ENCODE measurements at places on chromosomes 11 and 22. TPM values are rescaled to one million over a fixed set of nuclear protein-coding genes. Genes with fewer than 3 reads are reported as not detected.

INPP5J gene
- 0.09 TPM for total RNA-seq

GRCh38 chr11:64268893-64269539, 15.4 kb downstream of the BAD start:
- peaks cover 8% of the 10 kb centered on the region for H3K36me3 ChIP-seq
- peaks cover 21% of the 10 kb centered on the region for H3K4me1 ChIP-seq
- DNase-seq = peak; percentile 76

- H3K4me3 ChIP-seq = no peak overlapping the region
- H3K27me3 ChIP-seq = no peaks in the 10 kb centered on the region
- H3K4me1 ChIP-seq = peaks cover 2% of the 10 kb centered on the region
- no peak for DNase-seq
Measured at GRCh38 chr11:10247011-10247410, 47.0 kb downstream of the SBF2 start.

MYEOV gene
- total RNA-seq = not detected

OR8G1 gene
- not detected for total RNA-seq

DNA sequence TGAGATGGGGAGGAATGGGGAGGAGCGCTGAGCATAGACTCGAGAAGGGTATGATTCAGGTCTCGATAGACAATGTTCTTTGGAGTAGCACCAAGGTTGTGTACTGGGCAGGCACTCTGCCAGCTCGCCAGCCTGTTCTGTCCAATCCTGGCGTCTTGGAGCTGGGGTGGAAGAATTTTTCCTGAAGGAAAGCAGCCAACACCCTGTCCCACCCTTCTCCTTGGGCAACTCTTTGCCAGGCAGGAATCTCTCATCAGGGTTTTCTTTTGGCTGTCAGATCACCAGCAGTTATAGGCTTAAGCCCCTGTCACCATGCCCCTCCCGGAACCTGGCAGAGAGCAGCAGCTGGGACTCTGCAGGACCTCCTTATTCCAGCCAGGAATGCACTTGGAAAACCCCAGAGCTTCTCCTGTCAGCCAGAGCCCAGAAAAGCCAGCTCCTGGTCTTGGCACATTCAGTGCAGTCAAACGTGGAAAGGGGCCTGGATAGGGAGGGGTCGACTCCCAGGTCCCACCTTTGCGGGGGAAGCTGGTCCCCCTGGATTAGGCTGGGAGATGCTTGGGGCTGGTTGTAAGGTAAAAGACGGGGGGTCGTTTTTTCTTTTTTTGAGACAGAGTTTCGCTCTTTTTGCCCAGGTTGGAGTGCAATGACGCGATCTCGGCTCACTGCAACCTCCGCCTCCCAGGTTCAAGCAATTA, 14.4 kb upstream of the SPTBN2 start:
- peaks cover 9% of the 10 kb centered on the region for H3K4me1 ChIP-seq
- peak overlapping the region; percentile 75 for H3K27ac ChIP-seq
- H3K36me3 ChIP-seq = peaks cover 1% of the 10 kb centered on the region
- no peak for DNase-seq
- peak overlapping the region; percentile 91 for H3K4me3 ChIP-seq

DNA sequence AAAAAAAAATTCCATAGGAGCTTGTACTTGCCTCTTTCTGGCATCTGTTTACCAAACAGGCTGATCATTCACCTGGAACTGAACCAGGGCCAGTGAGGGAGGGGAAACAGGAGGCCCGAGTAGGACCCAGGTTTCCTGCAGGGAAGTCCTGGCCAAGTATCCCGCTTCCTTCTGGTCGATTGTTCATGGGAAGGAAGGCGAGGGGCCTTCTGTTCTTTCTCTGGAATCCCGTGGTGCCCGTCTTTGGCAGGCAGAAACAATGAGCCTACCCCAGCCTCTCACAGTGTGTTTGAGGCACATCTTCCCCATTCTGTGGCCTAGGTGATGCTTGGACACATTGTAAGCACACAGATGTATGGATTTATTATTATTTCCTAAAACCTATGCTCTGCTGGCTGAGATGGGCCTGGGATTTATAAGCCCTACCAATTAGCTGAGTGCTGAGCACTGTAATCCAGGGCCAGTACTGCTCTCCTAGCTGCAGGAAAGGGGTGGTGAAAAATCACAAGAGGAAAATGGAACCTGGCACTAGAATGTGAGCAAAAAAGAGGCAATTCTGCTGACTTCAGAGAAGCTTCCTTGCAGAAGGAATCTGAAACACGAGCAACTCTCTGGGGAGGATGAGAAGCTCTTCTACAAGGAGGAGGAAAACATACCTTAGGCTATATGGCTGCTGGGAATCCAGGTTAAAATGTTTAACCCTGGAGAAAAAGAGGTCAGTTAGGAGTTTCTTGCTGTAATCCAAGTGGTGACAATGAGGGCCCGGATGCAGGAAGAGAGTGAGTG, 53.5 kb downstream of the PRR5L start:
- DNase-seq = no peak
- H3K27ac ChIP-seq = no peak overlapping the region
- H3K4me3 ChIP-seq = no peak overlapping the region
- H3K4me1 ChIP-seq = peaks cover 43% of the 10 kb centered on the region
- no peaks in the 10 kb centered on the region for H3K36me3 ChIP-seq

DNA sequence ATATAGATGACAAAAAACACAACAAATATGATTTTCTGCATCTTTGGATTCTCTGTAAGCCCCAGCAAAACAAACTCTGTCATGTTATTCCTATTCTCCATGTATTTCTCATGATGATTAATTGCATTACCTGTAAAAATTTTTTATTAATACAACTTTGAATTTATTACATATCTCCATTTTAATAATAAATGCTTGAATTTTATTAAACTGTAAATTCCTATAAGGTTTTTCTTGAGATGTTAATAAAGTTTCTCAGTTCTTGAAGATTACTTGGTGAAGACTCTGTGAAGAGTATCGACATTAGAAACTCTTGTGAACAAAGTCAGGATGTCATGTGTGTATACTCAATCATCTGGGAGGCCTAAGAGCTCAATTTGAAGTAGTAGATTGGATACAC, at the start of gene OR4C46:
TSS of gene OR4C46 (minus strand) at position 101 of the 400 bp plus-strand sequence. CDS start at position 101, 0 bp downstream.
- no peak within 1 kb of the TSS for H3K4me3 ChIP-seq
- no peak for DNase-seq
- H3K27ac ChIP-seq = no peak within 1 kb of the TSS

GRCh38 chr11:58524232-58525036, 16.5 kb upstream of the OR5B21 start:
- peak; percentile 61 for DNase-seq
- peaks cover 62% of the 10 kb centered on the region for H3K4me1 ChIP-seq
- no peaks in the 10 kb centered on the region for H3K27me3 ChIP-seq
- H3K4me3 ChIP-seq = peak overlapping the region; percentile 72
- peak overlapping the region; percentile 96 for H3K27ac ChIP-seq

SLC15A3 gene
- total RNA-seq = 3.9 TPM

MUC6 gene
- total RNA-seq = not detected

DNA sequence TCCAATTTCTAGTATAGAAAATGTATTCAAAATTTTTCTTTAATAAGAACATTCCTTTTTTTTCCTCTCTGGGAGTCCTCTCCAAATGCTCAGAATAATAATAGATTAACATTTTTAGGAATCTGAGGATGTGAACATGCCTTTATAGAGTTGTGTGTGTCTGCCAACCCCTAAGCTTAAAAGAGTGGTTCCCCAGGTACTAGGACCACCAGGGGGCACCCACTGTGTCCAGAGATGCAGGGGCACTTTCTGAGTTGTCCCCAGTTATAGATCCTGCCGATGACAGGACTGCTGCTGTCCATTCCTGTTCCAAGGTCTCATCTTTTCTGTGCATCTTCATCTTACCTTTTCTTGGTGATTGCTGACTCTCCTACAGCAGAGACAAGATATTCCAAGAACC, 27.0 kb upstream of the MICAL2 start:
- no peaks in the 10 kb centered on the region for H3K36me3 ChIP-seq
- no peak overlapping the region for H3K4me3 ChIP-seq
- H3K27ac ChIP-seq = peak overlapping the region; percentile 46

DNA sequence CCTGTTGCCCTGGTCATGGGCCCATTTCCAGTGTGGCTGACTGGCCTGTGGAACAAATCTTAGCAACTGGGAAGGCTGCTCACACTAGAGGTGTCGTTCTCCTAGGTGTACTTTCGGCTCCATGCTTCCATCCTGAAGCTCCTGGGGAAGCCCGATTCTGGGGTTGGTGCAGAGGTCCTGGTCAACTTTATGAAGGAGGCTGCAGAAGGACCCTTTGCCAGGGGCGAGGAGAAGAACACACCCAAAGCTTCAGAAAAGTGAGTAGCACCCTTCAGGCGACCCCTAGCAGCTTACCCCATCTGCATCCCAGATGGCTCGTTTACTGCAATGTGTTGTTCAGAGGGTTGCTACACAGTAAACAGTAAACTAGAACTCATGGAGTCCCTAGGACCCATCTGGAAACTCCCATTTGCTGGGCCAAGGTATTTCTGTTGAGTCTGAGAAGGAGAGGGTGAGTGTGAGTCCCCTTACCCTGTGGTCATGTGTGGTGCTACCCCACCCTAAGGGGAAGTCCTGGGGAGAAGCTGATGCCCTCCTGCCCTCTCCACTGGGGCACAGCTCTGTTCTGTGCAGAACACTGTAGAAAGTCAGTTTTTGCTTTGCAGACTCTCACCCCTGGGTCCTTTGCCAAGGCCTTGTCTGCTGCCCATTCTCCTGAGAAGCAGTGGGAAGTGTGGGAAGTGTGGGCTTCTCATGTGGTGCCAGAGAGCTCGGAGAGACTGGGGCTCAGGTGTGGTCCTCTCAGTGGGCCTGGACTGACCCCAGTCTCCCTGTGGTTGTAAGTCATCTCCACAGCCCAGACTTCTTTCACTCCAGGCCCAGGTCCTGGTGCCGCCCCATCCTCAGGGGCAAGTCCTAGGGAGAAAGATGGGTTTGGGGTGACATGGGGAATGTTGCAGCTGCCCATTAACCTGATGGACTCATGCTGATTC, 85.0 kb downstream of the CABIN1 start:
- H3K36me3 ChIP-seq = peaks cover 23% of the 10 kb centered on the region
- H3K4me1 ChIP-seq = no peaks in the 10 kb centered on the region

DNA sequence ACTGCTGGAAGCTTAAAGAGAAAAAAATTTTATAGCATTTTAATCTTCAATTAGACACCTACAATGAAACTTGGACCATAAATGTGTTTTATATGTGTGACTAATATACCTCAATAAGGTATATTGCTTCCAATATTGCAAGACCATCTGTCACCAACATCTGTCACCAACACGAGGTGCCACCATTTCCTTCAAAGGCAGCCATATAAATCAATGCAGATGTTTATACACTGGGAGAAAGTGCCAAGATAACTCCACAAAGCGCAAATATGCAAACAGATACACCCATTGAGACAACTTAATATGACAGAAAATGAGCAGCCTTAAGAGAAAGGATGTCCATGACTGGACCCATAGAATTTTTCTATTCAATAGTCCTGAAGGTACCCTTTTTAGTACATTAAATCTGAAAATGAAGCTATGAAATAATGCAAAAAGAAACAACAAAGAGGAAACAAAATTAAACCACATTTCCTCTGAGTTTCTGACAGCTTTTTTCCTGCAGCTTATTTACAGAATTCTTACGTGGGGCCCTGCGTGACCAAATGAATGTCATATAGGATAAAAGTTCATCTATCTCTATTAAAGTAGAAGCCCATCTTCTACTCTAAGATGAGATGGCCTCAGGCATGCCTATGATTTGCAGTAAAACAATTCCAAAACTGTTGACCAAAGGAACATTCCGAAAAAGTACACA, 12.5 kb downstream of the MPZL3 start:
- H3K27me3 ChIP-seq = no peaks in the 10 kb centered on the region
- peaks cover 69% of the 10 kb centered on the region for H3K4me1 ChIP-seq
- H3K36me3 ChIP-seq = peaks cover 72% of the 10 kb centered on the region
- peak overlapping the region; percentile 86 for H3K4me3 ChIP-seq
- DNase-seq = peak; percentile 46
- peak overlapping the region; percentile 97 for H3K27ac ChIP-seq

All from activated CD8-positive, alpha-beta T cell treated with anti-CD3 and anti-CD28 coated beads for 36 hours (primary cell).